ENCODE measurements at places on chromosomes 16 and 17.

DNA sequence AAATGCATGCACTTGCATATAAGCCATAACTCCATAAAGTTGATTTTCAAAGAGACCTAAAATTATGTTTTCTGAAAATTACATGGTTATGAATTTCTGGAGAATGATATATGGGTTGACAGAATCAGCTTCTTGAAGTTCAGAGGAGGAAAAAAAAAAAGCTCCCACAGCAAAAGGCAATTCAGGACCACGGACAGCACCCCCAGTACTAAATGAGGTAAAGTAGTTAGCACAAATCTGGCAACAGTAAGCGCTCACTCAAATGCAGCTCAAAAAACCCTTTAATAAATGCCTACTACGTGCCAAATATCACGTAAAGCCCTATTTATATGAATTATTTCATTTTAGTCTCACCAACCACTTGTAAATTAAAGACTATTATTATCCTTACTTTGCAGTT, 135.2 kb downstream of the SHISA9 start:
- no peak for DNase-seq

GRCh38 chr17:50078430-50078829, 16.7 kb upstream of the PDK2 start:
- no peak for DNase-seq

DNA sequence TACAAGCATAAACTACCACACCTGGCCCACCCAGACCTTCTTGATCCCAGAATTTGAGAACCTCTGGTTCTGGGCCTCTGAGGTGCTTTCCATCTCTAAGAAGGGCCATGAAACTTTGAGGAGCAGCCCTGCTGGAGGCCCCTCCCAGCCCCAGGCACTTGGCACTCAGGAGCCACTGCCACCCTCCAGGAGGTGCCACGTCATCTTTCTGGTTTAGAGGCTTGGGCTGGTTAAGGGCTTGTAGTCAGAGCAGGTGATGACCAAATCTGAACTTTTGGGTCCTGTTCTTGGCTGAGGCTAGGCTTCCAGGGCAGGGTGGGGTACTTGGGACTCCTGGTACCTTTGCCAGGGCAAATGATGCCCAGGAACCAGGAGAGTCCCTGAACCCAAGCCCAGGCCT, 13.8 kb upstream of the DLX4 start:
- no peak for DNase-seq

- no peak for DNase-seq
Observed at GRCh38 chr16:55294129-55294528, 29.9 kb upstream of the IRX6 start.

DNA sequence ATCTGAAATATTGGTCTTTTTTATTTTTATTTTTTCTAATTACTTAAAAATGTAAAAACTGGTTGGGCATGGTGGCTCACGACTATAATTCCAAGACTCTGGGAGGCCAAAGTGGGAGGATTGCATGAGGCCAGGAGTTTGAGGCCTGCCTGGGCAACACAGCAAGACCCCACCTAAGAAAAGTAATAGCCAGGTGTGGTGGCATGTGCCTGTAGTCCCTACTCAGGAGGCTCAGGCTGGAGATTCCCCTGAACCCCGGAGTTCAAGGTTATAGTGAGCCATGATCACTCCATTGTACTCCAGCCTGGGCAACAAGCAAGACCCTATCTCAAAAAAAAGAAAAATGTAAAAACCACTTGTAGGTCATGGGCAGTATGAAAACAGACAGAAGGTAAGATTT, 36.8 kb upstream of the CDH3 start:
- no peak for DNase-seq

DNA sequence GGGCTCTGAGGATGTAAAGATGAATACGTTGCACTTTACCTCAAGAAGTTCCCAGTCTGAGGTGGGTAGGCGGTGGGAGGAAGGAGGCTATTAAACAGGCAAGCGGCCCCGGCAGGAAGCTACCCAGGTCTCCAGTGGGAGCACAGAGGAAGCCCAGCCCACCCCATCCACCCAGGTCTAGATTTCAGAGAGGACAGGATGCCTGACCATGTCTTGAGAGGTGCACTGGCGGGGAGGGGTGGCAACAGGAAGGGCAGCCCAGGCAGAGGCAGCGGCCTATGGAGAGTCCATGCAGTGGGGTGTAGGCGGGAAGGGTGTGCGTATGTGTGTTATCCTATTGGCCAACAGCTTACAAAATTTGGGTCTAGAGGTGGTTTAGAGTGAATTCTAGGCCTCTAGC, 13.9 kb downstream of the SARM1 start:
- DNase-seq, result no peak

GRCh38 chr16:11800382-11800718, 3.3 kb upstream of the ZC3H7A start:
- no peak for DNase-seq

DNA sequence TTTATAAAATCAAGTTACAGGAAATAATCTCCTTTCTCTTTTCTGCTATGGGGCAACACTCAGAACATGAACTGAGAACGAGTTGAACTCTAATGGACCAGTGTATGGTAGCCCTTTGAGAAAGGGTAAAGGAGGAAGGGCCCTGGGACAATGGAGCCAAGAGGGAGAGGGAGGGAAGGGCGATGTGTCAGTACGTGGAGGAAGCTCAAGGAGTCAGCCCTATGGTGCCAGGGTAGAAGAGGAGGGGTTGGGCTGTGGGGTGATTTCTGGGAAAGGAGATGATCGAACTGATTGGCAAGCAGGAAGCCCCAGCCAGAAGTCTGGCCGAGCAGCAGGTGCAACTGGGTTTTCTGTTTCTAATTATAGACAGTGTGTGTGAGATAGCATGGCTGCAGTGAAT, 4.3 kb upstream of the WIPI1 start:
- DNase-seq, result no peak

- no peak for DNase-seq
Observed at GRCh38 chr16:63983401-63983800, 1138.5 kb downstream of the CDH11 start.

GRCh38 chr16:69166221-69166833, 20.6 kb upstream of the SNTB2 start:
- no peak for DNase-seq

DNA sequence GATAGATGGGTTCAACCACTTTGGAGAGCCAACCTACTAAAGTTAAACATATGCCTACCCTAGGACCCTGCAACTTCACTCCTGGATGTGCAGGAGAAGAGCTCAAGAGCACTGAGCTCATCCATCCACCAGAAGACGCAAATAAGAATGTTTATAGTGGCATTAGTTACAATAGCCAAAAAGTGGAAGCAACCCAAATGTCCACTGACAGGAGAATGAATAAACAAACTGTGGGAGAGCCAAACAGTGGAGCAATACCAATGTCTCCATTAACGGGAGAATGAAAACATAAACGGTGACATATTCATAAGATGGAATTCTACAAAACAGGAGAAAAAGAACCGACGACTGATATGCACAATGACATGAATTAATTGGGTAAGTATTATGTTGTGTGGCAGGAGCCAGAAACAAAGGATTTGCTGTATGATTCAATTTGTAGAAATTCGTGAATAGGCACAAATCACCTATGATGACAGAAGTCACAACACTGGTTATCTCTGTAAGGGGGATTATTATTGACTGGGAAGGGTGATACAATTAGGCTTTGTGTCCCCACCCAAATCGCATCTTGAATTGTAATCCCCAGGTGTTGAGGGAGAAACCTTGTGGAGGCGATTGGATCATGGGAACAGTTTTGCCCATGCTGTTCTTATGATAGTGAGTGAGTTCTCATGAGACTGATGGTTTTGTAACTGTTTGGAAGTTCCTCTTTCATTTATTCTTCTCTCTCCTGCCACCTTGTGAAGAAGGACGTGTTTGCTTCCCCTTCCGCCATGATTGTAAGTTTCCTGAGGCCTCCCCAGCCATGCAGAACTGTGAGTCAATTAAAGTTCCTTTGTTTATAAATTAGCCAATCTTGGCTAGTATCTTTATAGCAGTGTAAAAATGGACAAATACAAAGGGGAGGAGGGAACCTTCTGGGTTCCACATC, 57.9 kb upstream of the PLCG2 start:
- DNase-seq, result no peak

- no peak for DNase-seq
Observed at GRCh38 chr16:11256661-11257130, 692 bp upstream of the SOCS1 start.

DNA sequence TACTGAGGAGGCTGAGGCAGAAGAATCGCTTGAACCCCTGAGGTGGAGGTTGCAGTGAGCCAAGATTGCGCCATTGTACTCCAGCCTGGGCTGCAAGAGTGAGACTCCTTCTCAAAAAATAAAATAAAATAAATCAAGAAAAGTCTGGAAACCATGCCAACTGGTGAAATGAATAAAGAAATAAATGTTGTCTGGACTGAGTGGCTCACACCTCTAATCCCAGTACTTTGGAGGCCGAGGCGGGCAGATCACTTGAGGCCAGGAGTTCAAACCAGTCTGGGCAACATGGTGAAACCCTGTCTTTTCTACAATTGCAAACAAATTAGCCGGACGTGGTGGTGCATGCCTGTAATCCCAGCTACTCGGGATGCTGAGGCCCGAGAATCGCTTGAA, 744 bp upstream of the LRRC37A3 start:
- DNase-seq, result no peak

DNA sequence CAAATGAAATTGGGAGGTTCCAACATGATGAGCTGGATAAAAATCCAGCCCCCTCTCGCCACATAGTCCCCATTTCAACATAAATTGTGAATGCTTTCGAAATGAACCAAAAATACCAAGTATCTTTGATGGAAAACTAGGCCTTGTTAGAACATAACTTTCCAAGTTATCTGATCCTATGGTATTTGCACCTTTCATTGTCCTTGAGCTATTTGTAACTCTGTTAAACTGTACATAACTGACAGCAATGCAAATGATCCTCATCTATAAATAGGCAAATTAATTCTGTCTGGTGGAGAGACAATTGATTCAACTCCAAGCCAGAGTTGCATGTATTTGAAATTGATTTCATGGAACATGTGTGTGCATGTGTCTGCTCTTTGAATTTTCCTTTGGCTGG, 18.2 kb downstream of the CMTM4 start:
- no peak for DNase-seq

GRCh38 chr16:57937861-57938260, 33.1 kb downstream of the CNGB1 start:
- DNase-seq, result no peak

- peak; percentile 50 for DNase-seq
Observed at GRCh38 chr17:32111141-32111771, 31.0 kb upstream of the RHOT1 start.

DNA sequence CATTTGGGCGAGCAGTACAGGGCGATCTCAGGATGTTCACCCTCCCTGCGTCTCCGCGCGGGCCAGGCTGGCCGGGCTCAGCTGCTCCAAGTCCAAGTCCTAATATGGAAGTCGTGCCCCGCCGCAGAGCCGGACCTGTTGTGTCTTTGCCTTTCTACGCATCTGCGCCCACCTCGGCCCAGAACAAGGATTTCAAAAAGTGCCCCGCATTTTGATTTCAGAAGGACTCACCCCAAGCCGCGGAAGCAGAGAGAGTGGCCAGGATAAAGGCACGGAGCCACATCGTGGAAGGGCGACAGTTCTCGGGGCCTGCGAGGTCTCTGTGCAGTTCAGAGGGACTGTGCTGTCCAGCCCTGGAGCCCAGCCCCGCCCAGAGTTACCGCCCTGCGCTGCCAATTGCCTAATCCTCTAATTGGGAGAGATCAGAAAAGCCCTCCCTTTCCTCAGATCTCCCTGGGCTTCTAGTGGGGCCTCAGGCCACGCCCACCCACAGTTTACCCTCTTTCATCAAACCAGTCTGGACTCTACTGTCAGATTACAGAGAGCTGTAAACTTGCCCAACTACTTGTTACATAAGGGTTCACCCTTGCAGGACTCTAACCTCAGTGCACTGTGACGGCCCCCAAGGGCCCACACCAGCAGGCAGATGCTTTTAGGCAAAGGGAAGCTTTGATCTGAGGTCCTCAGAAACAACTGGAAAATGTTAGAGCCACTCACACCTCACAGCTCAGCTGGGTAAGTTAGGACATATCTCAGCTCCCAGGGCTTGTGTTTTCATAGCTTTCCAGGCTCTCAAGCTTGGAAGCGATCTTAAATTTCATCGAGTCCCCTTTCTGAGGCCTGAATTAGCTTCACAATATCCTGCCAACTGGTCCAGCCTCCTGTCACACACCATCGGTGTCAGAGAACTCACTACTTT, at the start of gene CES1:
TSS of gene CES1 (minus strand) at position 324 of the 919 bp plus-strand sequence. CDS start at position 283, 41 bp downstream.
- DNase-seq, result no peak

DNA sequence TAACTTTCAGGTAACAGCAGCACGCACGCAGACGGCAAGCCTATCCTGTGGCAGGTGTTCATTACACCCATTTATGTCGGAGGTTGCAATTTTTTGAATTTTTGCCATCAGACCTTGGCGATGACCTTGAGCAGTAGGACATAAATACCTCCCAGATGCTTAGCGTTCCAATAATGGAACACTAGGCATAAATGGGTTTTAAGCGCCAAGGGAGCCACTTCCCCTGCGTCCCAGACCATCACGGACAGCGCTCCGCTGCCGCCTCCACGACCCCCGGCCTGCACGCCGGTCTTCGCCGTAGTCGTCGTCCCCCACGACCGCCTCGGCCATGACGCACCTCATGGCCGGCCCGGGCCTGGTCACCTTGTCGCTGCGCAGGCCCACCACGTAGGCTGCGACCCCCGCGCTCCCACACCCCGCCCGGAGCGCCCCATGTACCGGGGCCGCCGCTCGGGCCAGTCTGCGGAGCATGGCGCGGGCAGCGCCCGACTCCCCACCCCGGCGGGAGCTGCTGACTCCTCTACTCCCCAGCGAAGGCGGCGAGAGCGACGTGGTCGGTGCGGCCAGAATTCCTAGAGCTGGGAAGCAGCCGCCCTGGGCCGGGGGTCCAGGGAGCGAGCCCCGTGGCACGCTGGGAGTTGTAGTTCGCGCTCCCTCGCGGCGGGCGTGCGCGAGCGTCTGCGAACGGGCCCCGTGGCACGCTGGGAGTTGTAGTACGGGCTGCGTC, 22.7 kb downstream of the TMEM235 start:
- peak; percentile 10 for DNase-seq

DNA sequence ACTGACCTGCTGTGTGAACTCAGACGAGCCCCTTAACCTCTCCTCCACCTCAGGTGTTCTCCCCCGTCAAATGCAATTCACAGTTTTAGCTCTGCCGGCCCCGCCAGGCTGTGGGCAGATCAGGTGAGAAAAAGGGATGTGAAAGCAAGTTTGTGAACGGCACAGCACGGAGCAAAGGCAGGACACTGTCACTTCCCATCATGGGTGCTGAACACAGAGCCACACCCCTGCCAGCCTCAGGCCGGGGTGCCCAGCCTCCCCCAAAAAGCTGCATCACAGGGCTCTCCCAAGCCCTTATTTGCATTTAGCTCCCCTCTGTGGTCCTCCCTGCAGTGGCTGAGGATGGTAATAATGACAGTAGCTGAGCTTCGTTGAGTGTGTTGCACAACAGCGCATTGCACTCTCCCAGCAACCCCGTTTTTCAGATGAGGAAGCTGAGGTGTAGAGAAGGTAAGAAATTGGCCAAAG, 88.8 kb upstream of the TNRC6C start:
- DNase-seq, result no peak
